Chondrocyte (in vitro differentiated cells): ENCODE measurements at places on chromosomes 16 and 17. TPM values are rescaled to one million over a fixed set of nuclear protein-coding genes. Genes with fewer than 3 reads are reported as not detected.

DNA sequence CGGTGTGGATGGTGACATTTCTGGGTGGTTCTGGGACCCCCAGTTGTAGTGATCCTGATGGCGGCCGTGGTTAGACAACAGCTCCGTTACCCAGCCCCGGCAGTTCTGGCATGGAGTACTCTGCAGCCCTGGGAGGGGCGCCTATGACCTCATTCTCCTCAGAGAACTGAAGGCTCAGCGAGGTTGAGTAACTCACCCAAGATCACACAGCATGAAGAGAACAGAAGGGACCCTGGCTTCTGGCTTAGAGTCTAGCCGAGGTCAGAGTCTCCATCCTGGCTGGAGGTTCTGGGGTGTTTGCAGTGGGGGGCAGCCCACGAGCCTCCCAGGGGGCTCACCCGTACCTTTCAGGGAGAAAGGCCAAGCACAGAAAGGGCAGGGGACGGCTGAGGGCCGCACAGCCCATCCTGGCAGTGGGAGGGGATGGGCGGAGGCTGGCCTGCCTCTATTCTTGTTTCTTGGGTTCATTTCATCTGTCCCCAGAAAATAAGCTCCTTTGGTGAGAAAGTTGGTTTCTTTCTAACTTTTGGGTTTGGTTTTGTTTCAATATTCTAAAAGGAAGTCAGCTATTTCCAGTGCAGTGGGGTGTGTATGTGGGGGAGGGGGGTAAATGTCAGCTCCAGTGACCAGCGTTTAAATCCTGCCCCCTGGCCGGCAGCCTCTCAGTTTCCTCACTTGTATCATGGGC lies 13.2 kb downstream of the ZFPM1 start:
- no peak for DNase-seq

DNA sequence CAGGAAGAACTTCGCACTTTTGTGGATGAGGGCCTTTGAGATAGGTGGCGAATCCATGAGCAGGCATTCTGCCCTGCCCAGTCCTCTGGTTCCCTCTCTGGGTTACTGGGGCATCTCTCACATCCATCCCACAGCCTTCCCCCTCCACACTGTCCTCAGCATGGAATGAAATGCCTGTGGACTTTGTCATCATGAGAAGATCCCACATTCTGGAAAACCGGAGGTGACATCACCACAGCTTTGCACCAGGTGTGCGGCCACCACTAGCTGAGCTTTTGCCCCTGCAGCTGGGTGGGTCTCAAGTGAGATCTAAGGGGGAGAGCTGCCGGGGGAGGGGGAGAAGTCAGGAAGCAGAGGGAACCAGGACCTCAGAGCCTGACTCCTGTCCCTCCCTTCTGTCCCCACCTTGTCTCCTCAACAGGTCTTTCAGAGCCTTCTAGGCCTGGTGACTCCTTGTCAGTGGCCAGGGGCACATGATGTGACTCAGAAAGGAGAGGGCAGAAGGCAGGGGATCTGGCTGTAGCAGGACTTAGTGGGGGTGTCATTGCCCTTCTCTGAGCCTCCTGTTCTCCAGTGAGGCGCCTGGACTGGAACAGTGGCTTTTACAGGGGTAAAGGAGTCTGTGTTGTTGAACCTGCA lies 40.0 kb upstream of the DLX4 start:
- DNase-seq = no peak

GRCh38 chr17:77857306-77857555 lies 101.3 kb upstream of the TNRC6C start:
- no peak for DNase-seq

MT1M gene
- 0.35 to 0.59 TPM in 2 of 3 replicates, not detected in the other for total RNA-seq

NXPH3 gene
- total RNA-seq = 4.2 to 4.7 TPM (median 4.5 TPM) in 3 replicates

TAT gene
- 0.26 to 0.35 TPM in 2 of 3 replicates, not detected in the other for total RNA-seq
